ENCODE measurements at places on chromosomes 2 and 18. TPM values are rescaled to one million over a fixed set of nuclear protein-coding genes. Genes with fewer than 3 reads are reported as not detected.

Gene CREG2
- 0.91 TPM for total RNA-seq

Gene DQX1
- total RNA-seq = not detected

Gene MOCOS
- 1.4 TPM for total RNA-seq

Gene STPG4
- total RNA-seq = not detected

Gene FRZB
- 0.52 TPM for total RNA-seq

Gene COL4A3
- 0.48 TPM for total RNA-seq

Gene CPLX4
- not detected for total RNA-seq

Gene ZCCHC2
- 5.7 TPM for total RNA-seq

Gene C2orf15
- total RNA-seq = not detected

Gene THAP4
- 68.2 TPM for total RNA-seq

Gene ZDBF2
- total RNA-seq = 7.3 TPM

Gene SCYGR5
- total RNA-seq = not detected

Gene EPAS1
- total RNA-seq = 119 TPM

Gene TTC32
- 7.4 TPM for total RNA-seq

Gene RPIA
- total RNA-seq = 5.2 TPM

Gene MAP3K19
- total RNA-seq = not detected

Gene MEX3C
- 35.6 TPM for total RNA-seq

Gene ITGB6
- total RNA-seq = 15.0 TPM

Gene MYL1
- not detected for total RNA-seq

Gene MC4R
- total RNA-seq = not detected

Gene ANXA4
- total RNA-seq = 33.1 TPM

Gene ZSWIM2
- total RNA-seq = not detected

Gene HOXD8
- total RNA-seq = not detected

Gene CFC1
- not detected for total RNA-seq

Gene SIX3
- not detected for total RNA-seq

Gene RAB6C
- total RNA-seq = not detected

Gene PARD3B
- 1.4 TPM for total RNA-seq

Gene KLHL29
- total RNA-seq = 4.0 TPM

Gene COPS9
- total RNA-seq = 176 TPM

Gene ELOA2
- total RNA-seq = not detected

Gene SLC30A3
- not detected for total RNA-seq

Gene MBP
- 1.8 TPM for total RNA-seq

Gene SH2D6
- total RNA-seq = not detected

All from epithelial cell of alveolus of lung (primary cell).